ENCODE measurements at places on chromosomes 13 and 19.

GRCh38 chr13:27813826-27814225 is 21.5 kb downstream of the GSX1 start:
- DNase-seq = no peak

- DNase-seq = peak; percentile 81
These were observed 1.1 kb downstream of the PPP1R12C start for GRCh38 chr19:55116232-55116858.

DNA sequence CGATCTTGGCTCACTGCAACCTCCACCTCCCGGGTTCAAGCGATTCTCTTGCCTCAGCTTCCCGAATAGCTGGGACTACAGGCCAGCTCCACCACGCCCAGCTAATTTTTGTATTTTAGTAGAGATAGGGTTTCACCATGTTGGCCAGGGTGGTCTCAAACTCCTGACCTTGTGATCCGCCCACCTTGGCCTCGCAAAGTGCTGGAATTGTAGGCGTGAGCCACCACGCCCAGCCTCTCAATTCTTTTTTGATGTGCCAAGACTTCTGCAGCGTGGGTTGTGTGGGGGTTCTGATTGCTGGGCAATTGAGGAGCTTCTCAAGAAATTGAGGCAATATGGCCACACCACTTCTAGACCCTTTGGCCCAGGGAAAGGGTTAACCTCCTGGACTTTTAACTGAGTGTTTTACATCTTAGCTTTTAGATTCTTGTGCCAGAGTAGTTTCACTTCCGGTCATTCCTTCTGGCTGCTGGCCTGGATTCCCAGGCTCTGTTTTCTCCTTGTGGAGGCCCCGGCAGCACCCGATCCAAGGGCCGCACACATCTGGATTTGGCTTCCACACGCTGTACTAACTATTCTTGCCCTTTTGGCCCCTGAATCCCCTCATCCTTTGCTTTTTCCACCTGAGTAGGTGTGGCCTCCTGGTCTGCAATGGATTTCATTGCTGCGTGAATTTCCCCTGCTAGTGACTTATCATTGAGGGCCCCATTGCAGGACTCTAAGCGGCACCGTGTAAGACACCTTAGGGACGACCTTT is 14.7 kb downstream of the SMARCA4 start:
- peak; percentile 59 for DNase-seq

DNA sequence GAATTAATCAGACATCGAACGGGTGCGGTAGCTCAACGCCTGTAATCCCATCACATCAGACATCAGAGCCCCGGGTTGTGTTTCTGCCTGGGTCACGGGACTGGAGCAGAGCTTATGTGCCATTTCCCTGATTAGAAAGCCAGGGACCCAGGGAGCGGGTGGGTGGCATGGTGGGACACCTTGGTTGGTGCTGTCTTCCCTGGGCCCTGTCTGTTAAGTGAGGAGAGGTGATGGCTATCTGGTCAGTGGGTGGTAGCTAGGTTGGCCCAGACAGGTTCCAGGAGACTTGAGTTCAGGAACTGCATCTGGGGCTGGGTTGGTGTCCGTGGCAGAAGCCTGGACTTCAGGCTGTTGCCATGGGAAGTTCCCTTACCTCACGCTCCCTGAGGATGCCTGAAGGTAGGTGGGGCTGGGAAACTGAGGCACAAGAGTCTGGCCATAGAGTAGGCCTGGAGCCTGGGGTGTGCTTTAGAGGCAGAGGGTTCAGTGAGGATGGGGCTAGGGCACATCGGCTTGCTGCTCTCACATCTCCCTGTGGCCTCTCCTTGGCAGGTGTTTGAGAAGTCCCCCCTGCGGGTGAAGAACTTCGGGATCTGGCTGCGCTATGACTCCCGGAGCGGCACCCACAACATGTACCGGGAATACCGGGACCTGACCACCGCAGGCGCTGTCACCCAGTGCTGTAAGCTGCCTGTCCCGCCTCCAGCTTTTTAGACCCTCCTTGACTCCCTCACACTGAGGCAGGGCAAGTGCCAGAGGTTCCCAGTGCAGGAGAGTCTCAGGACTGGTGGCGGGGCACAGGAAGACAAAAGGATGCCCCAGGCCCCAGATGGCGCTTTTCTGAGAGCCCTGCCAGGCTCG is 2.1 kb downstream of the RPL18A start:
- no peak for DNase-seq

DNA sequence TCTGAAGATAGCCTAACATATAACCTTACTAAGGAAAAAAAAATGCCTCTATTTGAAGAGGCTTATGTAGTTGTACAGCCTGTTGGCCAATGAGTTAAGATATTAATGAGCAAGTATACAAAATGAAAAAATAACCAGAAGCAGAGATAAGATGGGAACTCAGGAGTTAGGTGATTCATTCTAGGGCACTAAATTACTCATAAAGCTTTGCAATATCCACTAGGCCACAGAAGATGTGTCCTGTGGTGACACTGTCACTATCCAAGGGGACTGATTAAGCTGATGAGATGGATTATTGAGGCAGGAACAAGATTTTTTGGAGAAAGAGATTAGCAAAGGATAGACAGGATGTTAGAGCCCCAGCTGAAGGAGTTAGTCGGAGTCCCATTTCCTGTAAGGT is 99.6 kb downstream of the LIG4 start:
- DNase-seq = no peak

DNA sequence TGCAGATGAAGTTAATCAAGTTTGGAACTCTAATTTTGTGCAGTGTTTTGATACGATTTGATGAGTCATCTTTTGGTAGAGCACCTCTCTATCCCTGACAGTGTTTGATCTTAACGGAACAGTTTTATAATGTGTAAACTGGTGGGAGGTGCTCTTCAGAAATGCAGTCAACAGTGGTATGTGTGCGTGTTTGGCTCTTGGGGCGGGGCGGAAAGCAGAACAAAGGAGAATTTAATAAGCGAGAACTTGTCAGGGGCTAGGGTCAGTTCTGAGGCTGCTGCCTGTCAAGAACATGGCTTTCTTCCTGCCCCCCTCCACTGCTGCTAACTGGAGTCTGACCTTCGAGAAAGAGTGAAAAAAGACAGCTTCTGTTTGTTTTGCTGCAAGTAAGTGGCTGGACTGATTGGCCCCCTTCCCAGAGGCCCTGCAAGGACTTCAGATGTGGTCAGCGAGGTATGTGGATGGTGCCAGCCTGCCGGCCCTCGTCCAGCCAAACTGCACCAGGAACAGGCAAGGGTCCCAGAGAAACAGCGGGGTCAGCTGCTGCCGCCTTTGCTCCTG is 40.8 kb downstream of the BBC3 start:
- DNase-seq = peak; percentile 36

DNA sequence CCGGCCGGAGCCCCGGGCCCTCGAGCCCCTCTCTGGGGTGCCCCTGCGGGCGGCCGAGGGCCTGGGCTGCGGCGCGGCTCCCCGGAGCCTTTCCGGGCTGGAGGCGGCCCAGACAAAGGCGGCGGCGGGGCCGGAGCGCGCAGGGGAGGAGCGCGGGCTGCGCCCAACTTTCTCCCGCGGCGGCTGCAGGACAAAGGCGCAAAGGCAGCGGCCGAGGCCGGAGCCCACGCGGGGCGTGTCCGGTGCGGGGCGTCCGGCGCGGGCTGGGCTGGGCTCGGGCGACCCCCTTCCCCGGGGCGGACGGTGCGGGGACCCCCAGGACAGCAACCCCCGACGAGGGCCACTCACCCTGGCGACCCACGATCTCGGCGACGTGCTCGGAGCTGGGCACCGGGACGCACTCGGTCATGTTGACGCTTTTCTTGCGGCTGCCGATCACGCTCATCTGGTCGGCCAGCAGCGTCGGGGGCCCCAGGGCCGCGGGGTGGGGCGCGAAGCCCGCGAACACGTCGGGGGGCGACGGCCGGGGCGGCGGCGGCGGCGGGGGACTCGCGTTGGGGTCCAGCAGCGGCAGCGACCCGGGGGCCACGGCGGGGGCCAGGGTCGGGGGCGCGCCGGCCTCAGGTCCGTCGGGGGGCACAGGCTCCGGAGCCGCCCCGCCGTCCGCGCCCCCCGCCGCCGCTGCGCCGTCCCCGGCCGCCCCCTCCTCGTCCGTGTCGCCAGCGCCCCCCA is 843 bp downstream of the MEX3D start:
- DNase-seq = no peak

DNA sequence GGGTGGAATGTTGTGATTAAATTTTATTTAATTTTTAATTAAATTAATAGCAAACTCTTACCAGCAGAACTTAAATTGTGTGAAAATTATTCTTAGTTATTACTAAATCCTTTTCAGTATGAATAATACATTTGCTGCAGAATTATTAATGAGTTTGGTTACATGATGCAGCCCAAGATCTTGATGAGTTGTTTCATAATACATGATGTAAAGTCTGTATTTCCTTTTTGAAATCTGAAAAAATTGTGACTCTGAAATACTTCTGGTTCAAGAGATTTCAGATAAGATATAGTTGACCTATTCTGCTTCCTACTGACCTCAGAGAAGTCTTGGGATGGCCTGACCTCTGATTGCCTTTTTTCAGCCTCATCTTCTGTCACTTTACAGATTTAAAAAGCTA is 11.1 kb downstream of the SAE1 start:
- no peak for DNase-seq

DNA sequence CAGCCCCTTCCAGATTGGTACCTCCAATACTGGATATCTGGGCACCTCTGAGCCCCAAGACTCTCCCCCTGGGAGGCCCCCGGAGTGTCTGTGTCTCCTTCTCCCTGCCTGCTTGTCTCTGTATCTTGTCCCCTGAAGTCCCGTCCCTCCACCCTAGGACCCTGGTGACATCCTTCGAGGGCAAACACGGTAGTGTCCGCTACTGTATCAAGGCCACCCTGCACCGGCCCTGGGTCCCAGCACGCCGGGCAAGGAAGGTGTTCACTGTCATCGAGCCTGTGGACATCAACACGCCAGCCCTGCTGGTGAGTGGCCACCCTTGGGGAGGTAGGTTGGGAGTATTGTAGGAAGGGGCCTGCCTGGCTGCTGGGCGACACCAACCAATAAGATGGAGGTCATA is 844 bp downstream of the ARRDC2 start:
- no peak for DNase-seq

DNA sequence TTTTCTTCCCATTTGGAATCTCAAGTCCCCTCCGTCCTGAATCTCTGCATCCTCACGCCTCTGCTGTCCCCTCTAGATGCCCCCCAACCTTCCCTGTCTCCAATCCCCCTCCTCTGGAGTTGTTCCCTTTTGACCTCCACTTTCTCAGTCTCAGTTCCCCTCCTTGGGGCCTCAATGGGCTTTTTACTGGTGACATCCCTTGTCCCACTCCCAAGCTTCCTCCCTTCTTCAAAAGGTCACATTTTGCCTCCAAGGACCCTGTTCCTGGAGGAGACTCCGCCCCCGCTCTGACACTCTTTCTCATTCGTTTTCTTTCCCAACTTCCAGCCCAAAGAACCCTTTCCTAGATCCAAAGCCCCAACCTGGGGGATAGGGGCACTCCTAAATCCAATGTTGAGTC is 1.0 kb downstream of the AP2S1 start:
- no peak for DNase-seq

- DNase-seq = peak; percentile 32
These were observed 15.3 kb upstream of the COLGALT1 start for GRCh38 chr19:17540174-17540573.

DNA sequence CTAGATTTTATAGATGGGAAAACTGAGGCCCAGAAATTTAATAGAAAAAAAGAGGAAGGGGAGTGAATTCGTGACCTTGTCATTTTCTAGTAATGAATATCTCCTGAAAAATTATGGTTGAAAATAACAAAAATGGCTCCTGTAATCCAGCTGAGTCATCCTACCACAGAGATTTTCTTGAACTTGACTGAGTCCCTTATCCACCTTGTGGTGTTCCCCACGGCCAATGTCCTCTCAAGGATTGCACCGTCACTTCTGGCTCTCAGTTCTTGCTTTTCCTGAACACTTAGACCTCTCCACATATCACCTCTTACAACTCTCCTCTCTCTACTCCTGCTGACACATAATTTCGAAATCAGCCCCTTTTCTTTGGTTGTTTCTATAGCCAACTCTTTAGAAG is 1.2 kb upstream of the KATNAL1 start:
- DNase-seq = no peak

- DNase-seq = no peak
These were observed 328.9 kb upstream of the SLC10A2 start for GRCh38 chr13:103395139-103395538.

DNA sequence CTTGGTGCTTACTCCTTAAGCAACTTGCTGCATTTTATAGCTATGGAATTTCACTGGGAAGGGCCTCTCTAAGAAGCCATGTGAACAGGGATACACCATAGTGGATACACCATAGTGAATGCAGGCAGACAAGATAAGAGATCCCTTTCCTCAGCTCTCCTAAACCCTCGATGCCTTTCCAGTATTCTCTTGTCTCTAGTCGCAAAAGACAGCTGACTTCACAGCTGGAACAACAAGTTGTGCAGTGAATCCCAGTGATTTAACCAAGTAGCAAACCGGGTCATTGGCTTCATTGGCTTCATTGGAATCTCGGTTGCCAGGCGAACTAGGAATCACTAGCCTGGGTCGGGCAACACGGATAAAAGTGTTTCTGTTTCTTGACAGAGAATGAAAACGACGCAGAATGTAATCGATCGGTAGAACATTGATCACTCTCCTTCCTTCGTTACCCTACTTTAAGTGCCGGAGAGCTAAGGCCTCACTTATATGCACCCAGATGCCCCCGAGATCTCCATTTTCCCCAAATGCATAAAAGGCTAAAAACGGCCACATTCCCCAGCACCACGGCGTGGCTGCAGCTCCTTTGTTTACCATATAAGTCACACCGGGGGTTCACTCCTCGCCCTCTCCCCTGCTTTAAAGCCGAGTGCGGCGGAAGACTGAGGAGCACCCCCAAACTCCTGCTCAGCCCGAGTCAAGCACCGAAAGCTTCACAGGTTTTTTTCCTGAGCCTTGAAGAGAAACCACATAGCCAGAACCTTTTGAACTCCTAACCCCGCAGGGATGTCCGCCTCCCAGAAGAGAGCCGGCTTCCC is 674 bp downstream of the TRPC4 start:
- peak; percentile 19 for DNase-seq

GRCh38 chr19:38868551-38868950 is 9.5 kb downstream of the RINL start:
- no peak for DNase-seq

- DNase-seq = no peak
These were observed 5.2 kb downstream of the DOCK9 start for GRCh38 chr13:98972627-98973026.

DNA sequence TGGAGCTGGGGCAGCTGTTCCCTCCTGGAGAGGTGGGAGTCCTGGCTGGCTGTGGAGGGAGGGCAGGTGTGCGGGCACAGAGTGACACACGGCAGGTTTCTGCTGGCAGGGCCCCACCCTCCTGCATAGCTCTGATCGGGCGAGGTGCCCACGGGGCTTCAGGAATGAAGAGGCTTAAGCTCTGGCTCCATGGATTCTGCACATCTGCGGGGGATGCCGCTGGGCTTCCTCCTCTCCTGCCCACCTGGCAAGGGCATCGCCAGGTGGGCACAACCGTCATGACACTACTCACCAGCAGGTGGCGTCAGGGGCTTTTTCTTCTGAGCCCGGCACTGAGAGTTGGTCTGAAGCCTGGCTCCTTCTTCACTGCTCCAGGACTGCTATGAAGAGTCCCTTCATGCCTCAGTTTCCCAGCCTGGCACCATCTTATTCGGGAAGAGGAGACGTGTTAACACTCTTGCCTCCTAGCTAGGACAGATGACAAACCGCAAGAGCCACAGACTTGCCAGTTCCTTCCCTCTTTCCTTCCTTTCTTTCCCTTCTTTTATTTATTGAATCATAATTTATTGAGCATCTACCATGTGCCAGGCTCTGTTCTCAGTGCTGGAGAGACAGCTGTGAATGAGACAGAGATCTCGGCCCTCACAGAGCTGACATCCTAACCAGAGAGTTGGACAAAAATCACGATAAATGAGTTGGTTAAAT is 15.2 kb upstream of the PAK4 start:
- DNase-seq = no peak

Measured in heart left ventricle (tissue), 16 donors.